ENCODE measurements at places on chromosomes 3 and 15.

DNA sequence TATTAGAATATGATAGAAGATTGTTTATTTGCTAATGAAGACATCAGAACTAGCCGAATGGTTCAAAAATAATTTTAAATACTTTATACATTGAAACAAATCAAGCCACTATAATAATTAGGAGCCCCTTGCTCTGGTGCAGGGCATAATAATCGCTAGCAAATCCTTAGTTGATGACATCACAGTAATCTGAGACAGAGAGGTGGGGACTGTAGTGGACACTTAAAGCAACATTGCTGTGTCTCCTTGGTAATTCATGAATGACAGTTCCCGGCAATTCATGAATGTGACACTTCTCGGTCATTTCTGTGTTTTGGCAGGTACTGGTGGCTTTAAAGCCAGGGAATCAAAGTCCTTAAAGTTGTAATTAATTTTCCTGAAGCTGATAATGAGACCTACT is 114.3 kb downstream of the PPM1L start:
- DNase-seq: no peak

DNA sequence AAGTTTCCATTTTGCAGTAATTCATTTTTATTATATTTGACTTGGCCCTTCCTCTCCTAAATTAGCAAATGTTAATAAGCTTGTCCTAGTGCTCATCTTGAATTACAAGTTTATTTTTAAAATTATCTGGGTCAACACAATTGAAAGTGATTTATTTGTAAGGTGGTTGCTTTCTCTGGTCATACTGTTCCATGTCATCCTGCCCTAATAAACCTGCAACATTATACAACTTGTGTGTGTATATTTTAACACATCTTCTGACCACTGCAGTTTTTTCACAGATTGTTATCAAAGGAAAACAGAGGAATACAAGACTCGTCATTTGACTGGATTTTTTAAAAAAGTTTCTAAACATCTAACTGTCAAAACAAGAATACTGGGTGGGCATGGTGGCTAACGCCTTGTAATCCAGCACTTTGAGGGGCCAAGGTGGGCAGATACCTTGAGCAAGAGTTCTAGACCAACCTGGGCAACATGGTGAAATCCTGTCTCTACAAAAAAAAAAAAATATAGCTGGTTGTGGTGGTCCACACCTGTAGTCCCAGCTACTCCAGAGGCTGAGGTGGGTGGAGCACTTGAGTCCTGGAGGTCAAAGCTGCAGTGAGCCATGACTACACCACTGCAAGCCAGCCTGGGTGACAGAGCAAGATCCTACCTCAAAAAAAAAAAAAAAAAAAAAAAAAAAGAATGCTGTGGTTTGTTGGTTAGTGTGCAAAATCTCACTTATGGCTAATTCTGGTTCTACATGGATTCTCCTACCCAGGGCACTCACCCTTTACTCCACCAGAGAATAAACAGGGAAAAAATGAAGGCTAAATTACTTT is 5.0 kb upstream of the LRRFIP2 start:
- DNase-seq: no peak

- no peak for DNase-seq
These were observed 183.6 kb downstream of the POLQ start for GRCh38 chr3:121362035-121362734.

DNA sequence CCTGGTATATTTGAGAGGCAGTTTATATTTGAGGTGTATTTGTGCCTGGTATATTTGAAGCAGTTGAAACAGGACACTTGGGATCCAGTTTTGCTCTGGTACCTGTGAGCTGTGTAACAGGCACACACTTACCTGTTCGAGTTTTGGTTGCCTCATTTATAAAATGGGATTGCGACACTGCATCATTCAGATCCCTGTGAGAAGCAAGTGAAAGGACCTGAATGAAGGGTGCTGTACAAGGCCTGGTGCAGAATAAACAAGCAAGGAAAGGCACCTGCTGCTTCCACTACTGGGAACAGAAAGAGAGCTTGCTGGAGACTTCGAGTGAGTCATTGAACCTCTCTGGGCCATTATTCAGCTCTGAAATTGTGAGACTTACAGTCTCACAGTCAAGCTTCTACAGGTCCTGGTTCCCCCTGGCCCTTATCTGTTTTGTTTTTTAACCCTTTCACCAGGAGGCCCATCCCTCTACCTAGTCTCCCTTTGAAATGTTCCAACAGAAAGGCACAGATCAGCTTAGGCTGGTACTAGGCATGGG is 11.5 kb downstream of the FETUB start:
- DNase-seq: no peak

DNA sequence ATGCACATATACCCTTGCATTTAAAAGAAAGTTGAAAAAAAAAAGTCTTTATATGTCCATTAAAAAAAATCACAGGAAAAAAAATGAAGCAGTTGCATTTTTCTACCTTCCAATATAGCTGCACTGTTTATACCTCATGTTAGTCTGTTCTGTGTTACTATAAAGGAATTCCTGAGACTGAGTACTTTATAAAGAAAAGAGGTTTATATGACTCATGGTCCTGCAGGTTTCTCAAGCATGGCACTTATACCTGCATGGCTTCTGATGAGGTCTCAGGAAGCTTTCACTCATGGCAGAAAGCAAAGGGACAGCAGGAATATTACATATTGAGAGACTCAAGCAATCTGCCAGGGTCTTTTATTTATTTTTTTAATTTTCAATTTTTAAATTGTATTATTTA is 277.2 kb upstream of the BCHE start:
- no peak for DNase-seq

GRCh38 chr3:11541321-11542303 is 102.1 kb downstream of the VGLL4 start:
- no peak for DNase-seq

GRCh38 chr3:133887803-133888703 is 7.6 kb downstream of the RAB6B start:
- no peak for DNase-seq

- DNase-seq: no peak
These were observed 33.5 kb downstream of the DNAJB8 start for GRCh38 chr3:128432971-128433836.

DNA sequence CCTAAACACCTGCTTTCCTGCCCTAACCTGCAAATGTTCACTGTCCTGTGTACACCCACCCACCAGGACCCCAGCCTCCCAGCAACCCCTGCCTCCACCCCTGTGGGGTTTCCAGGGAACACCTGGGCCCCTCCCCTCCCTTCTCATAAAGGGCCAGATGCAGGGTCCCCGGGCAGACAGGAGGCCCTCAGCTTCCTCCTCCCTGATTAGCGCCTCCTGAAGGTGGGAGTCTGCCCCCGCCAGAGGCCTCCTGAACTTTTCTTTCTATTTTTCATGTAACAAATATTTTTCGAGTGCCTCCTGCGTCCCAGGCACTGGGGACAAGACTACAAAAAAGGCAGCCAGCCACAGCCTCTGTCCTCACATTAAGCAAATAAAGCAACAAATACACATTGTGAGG is 135.4 kb upstream of the LINGO1 start:
- no peak for DNase-seq

Data from DMS153 (cell line).